ENCODE measurements at places on chromosomes 11 and 22.

DNA sequence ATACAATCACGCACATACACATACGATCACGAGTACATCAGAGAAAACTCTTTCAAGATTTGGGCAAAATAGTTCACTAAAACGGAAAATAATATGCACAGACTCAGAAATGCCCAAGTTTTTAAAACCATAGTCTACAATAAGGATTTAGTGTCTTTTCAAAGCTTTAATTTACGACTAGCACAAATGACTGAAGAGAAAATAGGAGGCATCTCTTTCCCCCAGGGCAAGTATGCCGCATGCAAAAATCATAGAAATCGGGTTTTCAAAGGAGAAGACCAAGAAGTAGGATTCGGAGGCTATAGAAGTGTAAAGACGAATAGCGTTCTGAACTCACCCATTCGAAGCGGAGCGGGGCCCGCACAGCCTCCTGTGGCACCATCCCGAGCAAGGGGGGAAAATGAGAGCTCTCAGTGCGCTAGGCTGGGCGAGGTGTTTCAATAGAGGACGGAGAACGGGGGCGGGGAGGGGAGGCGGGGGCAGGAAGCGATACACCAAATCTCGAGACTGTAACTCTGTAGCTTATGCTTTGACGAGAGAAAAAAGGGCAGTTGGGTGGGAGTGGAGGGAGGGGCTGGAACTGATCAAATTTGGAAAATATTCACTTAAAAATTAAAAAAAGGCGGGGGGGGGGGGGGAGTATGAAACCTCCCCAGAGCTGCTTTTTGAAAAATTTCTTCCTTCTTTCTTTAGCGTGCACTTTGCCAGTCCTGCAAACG is 15.8 kb downstream of the BLID start:
- no peak for DNase-seq

GRCh38 chr11:64333556-64333955 is 6.4 kb upstream of the CCDC88B start:
- no peak for DNase-seq

- no peak for DNase-seq
Observed at GRCh38 chr11:119676461-119677020, 52.5 kb downstream of the NECTIN1 start.

- no peak for DNase-seq
Observed at GRCh38 chr11:3202305-3202704, 16.3 kb downstream of the MRGPRG start.

- DNase-seq: no peak
Observed at GRCh38 chr22:21827628-21828267, 39.7 kb downstream of the MAPK1 start.

- DNase-seq: no peak
Observed at GRCh38 chr22:26743149-26743548, 85.8 kb downstream of the MIAT start.
